ENCODE measurements at places on chromosomes 3 and 15.

DNA sequence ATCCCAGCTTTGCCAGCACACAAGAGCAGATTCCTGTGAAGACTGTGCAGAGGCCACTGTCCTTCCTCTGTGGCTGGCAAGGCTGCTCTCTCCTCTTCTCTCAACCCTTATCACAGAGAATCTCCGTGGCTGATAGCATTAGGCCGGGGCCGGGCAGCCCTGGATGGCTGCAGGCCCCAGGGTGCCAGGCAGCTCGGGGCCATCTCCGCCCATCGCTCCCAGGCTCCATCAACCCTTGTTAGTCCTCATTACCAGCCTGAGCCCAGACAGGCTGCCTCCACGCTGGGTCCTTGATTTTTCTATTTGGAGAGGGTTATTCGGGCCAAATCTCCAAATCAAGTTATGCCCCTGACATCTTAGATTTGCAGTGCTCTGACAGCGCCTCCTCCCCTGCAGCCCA, 39.1 kb downstream of the MRPL46 start:
- DNase-seq = no peak

GRCh38 chr3:129003578-129004112, 2.5 kb downstream of the EFCC1 start:
- peak; percentile 75 for DNase-seq

DNA sequence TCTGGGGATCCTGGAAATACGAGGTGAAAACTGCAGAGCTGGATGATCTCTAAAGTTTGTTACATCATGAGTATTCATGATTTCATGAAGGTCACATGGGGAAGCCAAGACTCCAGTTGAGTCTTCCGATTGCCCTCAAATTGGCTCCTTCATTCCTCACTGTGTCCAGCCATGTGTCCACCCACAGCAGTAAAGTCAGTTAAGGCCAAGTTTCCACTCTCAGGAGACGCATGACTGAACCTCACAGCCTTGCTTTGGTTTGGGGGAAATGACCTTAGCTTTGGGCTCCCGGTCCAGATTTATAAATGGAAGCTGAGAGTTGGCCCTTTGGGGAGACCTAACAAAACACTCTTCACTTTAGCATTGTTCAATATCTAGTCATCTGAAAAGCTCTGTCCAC, 289.7 kb upstream of the MCTP2 start:
- no peak for DNase-seq

DNA sequence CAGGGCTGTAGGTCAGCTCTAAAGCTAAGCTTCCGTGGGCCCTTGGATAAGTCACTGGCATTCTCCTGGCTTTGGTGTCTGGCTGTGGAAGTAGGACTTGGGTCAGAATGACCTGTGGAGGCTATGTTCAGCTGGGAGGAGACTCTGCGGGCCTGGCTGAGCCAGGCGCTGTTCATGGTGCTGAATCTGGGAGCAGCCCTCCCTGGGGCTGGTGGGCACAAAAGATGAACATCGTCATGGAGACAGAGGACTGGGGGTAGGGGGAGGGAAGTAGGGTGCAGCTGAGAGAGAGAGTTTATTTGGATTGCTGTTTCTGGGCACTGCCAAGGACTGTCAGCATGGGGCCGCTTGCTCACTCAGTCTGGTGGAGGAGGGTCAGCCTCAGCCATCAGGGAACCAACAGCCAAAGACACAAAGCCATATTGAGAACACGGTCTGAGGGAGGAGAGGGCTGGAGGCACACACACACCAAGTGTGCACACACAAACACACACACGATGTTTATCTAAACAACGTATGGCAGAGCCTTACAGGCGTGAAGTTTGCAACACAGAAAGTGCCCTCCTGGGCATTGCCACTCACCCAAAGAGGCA, 120.7 kb upstream of the LINGO1 start:
- peak; percentile 15 for DNase-seq

DNA sequence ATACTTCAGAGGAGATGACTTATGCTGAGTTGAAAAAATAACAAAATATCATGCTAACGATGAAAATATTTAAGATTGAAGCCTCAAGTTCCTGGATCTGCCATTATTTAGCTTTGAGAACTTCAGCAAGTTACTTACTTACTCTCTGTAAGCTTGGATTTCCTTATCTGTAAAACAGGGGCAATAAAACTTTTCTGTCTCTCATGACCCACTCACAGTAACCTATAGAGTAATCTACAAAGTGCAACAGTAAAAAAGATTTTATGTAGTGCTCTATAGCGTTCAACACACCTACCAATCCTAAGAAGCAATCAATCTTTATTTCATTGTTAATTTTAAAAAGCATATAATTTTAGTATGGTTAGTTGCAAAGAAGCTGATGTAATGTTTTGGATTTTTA, 478.6 kb downstream of the ZIC1 start:
- no peak for DNase-seq

DNA sequence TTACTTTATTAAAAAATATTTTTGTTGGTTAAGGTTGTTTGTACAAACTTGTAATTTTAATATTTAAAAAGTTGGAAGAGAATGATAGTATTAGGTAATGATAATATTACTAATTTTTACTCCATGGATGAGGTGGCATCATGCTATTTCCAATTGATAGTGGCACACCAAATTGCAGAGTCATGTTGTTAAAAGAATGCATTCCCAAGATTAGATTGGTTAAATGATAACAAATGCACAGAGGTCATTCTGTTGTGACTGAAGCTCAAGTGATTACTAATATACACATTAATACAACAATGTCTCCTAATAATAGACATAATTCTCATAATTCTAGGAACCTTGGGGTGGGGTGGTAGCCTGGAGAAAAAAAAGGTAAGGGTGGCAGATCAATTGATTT, 73.2 kb upstream of the ZBED2 start:
- no peak for DNase-seq

GRCh38 chr3:151944356-151944755, 70.9 kb downstream of the SUCNR1 start:
- DNase-seq = no peak

- DNase-seq = no peak
Observed at GRCh38 chr3:17136136-17136721, 251.5 kb downstream of the PLCL2 start.

GRCh38 chr15:33985287-33985686, 17.0 kb downstream of the CHRM5 start:
- DNase-seq = no peak

DNA sequence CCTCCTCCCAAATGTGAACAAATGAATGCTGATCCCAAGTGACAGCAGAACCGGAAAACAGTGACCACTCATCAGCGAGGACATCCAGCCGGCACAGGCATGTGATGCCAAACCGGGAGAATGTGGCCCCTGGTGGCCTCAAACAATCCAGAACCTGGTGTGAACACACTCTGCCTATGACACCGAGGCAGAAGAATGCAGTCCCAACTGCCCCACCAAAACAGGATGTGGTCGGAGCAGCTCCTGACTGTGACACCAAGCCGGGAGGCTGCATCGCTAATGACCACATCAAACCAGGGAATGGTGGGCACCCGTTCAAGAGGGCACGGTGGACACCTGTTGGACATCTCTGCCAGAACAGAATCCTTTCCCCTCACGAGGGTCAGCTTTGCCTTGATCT, 15.4 kb downstream of the SCN5A start:
- DNase-seq = peak; percentile 52

DNA sequence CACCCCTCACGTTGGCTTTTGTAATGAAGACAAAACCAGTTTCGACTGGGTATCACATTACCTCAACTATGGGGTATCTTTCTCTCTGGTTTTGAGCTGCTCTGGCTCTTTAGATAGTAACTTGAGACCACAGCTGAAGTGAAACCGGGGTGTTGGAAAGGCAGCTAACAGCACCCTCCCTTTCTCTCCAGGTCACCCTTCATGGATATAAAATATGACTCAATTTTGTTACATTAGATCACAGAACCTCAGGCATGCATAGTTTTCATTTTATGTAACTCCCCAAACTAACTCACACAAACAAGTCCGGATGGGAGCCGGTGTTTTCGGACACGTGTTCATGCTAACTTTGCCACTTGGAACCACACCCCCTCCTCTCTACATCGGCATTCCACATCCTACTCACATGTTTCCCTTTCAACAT, 90.7 kb downstream of the NR2F2 start:
- DNase-seq = no peak

GRCh38 chr3:172087198-172087597, 47.8 kb downstream of the FNDC3B start:
- DNase-seq = no peak

DNA sequence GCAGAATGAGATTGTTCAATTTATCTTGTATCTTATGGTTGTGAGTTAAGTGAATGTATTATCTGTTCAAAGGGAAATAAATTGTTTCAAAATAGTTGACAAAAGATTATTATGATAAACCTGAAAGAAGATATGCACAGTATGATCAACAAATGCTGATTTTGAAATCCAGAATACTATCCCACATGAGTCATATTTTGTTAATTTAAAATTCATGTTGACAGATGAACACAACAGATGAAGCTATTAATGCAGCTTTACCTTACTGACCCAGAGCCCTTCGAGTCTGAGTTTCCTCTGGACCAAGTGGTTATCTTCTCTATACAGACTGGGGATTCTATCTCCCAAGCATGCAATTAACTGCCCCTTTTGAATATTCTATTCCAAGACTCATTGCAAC, 482.8 kb downstream of the FGF12 start:
- DNase-seq = no peak

DNA sequence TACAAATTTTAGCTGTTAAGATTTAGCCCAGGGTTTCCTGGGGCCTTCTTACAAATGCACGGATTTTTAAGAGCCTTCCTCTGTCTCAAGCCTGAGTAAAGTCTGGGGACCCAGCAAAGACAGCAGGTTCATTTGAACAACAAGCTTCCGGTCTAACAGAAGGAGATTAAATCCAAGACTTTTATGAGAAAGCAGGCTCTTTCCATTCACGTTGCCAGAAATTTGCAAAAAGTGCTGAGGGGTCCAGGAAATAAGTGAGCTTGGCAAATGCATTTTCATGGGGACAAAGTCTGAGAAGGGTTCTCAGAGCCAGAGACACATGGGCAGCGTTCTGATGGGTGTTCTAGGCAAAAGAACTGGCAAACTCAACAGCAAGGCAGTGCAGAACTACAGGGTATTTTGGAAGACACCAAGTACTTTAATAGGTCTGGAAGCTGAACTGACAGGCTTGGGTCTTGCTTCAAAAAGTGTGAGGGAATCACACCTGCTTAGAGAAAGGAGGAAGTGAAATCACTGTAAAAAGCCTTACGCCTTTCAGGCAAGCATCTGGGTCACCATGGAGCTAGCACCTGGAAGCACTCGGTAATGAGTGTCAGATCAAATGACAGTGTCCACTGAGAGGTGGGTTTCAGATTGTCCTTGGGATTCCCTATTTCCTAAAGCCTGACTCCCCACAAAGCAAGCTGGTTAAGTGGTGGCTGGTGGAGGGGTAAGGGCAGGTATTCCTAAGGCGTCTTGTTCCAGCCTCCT, 115.8 kb upstream of the ARHGEF3 start:
- DNase-seq = no peak

DNA sequence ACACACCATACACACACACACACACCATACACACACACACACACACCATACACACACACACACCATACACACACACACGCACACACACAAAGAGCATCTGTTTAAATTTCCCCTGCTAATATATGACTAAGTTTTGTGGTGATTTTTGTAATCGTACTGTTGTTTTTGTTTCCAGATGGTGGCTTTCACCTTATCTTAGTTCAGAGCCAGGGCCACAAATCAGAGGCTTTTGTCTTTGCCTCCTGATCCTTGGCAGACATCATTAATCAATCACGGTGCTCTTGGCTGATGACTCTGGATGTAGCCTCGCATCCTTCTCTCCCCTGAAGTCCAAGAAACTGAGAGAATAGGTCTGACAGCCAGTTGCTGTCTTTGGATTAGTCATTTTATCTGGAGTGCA, 52.1 kb downstream of the EDEM1 start:
- DNase-seq = no peak

- no peak for DNase-seq
Observed at GRCh38 chr3:193240436-193240849, 579 bp upstream of the PLAAT1 start.

DNA sequence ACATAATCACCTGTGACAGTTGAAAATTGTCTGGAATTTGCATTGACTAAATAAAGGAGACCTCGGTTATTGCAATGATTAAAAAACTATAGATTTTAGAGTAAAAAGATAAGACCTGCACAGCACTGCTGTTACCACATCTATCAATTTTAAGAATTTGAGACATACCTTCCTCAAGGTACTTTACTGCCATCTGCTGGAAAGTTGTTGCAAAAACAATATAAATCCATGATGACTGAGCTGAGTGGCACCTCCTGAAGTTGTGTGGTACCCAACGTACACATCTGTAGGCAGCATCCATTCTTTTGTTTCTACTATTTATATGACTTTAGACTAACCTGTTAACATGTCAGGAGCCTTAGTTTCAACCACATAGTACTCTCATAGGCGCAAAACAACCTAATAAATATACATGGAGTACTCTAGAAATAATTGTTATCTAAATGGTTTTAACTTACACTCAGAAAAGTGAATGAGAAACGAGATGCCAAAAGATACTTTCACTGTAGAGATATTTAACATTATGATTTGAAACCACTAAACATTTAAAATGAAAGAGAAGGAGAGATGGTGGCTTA, 106.7 kb downstream of the GHSR start:
- DNase-seq = peak; percentile 51

DNA sequence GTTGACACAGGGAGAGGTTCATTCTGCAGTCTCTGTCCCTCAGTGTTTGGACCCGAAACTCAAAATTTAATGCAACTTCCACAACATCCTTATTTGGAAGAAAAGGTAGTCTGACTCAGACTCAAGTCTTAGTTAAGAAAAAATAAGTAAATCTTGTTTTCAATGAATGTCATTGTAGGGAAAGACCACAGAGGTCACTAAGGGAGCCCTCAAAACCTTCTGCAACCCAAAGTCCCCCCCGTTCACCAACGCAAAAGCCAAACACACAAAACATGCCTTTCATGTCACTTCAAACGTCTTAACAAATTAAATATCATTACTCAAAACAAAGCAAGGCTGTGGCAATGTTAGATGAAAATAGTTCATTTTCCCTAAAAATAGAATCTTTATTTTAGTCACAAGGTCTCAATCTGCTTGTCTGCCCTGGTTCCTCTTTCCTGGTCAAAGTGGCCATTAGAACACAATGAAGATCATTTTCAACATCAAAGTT, 20.9 kb upstream of the SSUH2 start:
- no peak for DNase-seq

DNA sequence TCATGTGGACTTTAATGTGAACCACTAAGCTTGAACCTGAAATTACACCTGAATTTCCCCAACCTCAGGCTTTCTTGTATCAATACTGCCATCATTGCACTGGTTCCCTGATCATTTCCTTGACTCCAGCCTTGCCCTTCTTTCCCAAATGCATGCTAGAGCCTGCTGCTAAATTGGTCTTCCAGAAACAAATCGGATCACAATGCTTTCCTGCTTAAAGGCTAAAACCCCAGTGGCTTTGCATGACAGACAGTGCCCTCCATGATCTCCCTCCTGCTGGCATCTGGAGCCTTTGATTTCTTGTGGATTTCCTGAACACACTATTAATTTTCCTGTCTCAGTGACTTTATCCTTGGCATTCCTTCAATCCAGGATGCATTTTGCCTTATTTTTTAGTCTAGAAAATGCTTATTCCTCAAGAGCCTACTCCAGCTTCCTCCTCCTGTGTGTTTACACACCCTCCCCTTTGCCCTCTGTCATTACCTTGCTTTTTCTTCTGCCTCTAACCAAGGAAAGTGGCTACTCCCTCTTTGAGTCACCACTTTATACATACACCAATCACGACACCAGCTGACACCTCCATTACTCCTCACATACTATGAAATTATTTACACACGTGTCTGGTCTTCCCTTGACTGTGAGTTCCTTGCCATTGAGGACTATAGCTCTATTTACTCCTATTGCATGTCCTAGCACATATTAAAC, 214.6 kb downstream of the KCNAB1 start:
- no peak for DNase-seq

- DNase-seq = no peak
Observed at GRCh38 chr3:120156699-120157098, 62.5 kb upstream of the GSK3B start.
